ENCODE measurements at places on chromosomes 13 and 19.

- DNase-seq, result no peak
Measured at GRCh38 chr19:55231391-55232285, 3.1 kb upstream of the TMEM86B start.

DNA sequence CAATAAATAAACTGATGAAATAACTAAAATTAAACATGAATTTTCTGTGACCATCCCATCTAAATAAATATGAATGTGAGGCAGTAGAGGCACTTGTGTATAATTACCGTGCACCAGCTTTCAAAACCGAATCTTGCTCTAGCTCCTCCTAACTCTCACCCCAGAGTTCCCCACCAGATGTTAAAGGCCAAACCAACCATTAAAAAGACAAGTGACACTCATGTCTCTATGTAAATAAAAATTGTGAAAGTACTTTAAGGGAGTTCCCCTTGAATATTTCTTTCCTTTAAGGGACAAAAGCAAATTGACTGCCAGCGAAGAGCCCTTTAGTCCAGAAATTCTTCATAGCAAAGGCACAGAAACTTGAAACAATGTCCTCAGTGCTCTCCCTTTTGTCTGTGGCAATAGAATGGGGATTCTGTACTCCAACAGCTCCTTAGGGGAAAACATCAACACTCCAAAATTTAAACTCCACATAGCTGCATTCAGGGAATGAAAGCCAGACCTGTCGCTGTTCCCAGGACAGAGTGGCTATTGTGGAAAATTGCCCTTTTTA is 101.7 kb upstream of the SOX21 start:
- DNase-seq, result no peak

- no peak for DNase-seq
Measured at GRCh38 chr13:94087100-94087499, 392.4 kb downstream of the DCT start.

- no peak for DNase-seq
Measured at GRCh38 chr13:34391076-34391475, 551.0 kb upstream of the NBEA start.

DNA sequence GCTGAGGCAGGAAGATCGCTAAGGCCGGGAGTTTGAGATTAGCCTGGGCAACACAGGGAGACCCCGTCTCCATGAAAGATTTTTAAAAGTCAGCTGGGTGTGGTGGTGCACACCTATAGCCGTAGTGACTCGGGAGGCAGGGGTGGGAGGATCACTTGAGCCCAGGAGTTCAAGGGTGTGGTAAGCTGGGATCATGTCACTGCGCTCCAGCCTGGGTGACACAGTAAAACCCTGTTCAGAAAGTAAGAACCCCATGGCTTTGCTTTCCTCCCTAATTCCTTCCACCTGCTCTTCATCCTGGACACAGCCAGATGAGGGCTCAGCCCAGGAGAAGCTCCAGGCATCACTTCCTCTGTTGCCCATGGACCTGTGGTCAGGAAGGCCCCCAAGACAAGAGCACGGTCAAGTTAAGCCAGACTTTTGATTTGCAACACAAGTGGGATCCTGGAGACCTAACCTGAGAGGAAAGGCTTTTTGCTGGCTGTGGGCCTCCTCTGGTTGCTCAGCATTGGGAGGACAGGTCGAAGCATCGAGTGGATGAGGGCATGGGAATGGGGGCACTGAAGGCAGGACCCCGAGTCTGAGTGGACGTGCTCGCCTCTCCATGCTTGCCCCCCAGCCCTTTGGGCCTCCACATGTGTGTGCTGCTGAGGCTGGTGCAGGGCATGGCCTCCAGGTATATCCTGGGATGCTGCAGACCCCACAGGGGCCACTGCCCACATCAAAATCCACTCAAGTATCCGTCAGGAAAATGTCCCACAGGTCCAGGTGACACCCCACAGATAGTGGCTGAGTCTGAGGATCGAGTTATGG is 25.4 kb downstream of the TUBA3C start:
- DNase-seq, result no peak

GRCh38 chr13:28355046-28355821 is 139.7 kb downstream of the FLT1 start:
- DNase-seq, result no peak

- no peak for DNase-seq
Measured at GRCh38 chr19:489418-490196, 6.7 kb upstream of the MADCAM1 start.

- no peak for DNase-seq
Measured at GRCh38 chr19:42198676-42199439, 18.6 kb downstream of the DEDD2 start.

DNA sequence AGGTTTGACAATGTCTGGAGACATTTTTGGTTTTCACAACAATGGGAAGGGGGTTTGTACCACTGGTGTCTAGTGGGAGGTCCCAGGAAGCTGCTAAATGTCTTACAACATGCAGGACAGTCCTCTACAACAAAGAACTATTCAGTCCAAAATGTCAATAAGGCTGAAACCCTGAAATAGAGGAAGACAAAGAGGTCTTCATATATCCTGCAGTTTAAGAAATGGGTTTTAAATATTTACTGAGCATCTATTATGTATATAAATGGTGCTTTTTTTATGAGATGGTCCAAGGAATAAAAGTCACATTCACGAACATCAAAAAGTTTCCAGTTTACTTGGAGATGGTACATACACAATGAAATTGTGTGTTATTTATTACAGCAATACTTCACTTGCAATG is 107.3 kb downstream of the AKAP11 start:
- no peak for DNase-seq

- DNase-seq, result no peak
Measured at GRCh38 chr13:92967923-92968322, 258.7 kb upstream of the GPC6 start.

Data from adrenal gland (tissue), 19 donors.